Dermis microvascular lymphatic vessel endothelial cell (primary cell): ENCODE measurements at places on chromosomes 2 and 18. TPM values are rescaled to one million over a fixed set of nuclear protein-coding genes. Genes with fewer than 3 reads are reported as not detected.
A peak's percentile ranks its signal among the peaks of the same experiment; 100 is the strongest.

Gene IL1R2
- 0.76 TPM in 1 of 2 replicates, not detected in the other for total RNA-seq

- no peak for DNase-seq
Observed at GRCh38 chr2:232416521-232417470, 10.2 kb downstream of the ALPG start.

Gene RAPH1
- 26.0 and 35.3 TPM in 2 replicates for total RNA-seq

DNA sequence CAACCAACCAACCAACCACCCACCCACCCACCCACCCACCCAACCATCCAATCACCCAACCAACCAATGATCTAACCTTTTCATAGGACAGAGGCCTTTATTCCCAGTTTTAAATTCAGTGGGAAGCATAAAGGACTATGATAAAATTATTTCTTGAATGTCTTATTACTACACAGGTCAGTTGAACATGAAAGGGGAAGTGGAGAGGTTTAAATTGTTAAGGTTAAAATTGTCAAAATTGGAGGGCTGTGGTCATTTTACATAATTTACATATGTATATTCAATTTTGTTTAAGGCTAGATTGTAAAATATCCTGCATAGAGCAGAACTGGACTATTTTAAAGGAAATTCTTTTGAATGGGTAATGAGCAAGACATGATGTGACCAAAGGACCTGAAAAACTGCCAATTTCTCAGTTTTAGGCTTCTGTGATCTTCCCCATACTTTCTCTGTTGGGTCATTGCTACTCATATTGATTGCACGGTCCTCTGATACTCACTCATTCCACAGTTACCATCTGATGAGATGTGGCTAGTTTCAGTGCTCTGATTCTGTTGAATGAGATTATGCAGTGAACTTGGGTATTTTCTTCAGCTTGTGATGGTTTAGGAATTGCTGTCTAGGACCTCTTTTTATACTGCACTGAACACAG, 127.4 kb downstream of the PLCL1 start:
- no peak for DNase-seq

GRCh38 chr2:239387811-239388210, 13.0 kb downstream of the HDAC4 start:
- no peak for DNase-seq

DNA sequence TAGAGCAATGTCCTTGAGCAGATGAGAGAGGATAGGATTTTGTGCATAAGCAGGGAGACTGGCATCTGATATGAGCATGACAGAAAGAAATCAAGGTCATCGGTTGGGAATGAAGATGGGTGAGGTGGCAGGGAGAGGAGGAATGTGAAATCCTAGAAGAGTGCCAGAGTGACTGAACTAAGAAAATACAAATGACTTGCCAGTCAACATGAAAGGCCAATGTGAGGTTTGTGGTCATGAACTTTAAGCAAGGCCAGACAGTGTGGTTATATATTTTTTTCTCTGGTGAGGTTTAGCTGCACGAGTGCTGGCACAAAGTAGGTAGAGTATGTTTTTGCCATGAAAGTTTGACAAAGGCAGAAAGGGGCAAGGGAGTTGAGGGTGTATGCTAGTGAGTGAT, 21.2 kb downstream of the QPCT start:
- DNase-seq: no peak

DNA sequence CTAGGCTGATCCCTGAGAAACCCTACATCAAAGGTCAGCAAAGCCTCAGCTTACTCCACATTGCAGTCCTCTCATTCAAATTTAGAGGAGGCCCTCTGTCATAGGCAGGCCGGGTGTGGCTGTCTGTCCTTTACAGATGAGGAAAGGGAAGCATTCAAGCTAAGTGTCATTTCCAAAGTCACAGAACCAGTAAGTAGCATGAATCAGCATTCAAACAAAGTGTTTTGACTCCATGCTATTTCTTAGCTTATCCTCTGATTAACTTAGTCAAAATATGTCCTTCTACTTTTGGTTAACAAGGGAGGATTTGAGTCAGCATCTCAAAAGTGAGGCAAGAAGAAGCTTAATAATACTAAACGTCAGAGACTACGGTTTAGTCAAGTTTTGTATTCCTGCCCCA, 409.0 kb upstream of the POU3F3 start:
- no peak for DNase-seq

Gene VSNL1
- total RNA-seq: 0.13 TPM in 1 of 2 replicates, not detected in the other

- no peak for DNase-seq
Observed at GRCh38 chr2:64863097-64863820, 125.9 kb upstream of the SLC1A4 start.

Gene CCDC178
- 0.51 TPM in 2 replicates for total RNA-seq

Gene CDK15
- total RNA-seq: not detected in 2 replicates

Gene PDE11A
- total RNA-seq: under 0.01 TPM in 2 replicates

Gene MBP
- total RNA-seq: 3.9 and 7.0 TPM in 2 replicates

DNA sequence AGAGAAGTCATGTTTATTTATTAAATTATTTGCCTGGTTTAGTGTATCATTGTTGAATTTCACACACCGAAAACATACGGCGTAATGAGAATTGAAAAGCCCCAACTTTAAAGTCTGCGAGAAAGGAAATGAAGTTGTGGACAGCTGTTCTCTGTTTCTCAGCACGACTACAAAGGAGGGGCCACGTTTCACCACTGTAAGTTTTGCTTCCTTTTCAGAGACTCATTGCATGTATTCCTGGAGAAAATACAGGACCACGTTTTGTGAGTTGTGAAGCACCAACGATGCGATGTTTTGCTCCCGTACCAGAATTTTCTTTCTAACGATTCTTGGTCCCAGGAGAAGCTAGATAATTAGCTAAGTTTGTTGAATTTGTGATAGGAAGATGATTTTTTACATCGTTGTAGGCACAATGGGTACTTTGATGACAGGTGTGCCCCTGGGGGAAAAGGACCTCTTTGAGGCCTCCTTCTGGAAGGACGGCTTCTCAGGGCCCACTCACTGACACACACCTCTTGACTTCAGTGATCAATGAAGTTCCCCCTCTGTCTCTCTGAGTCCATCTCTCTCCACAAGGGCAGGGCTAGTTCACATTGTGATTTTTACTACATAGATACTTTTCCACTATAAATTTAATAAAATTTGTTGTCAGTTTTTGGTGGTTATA, 23.7 kb upstream of the ACKR3 start:
- DNase-seq: no peak

DNA sequence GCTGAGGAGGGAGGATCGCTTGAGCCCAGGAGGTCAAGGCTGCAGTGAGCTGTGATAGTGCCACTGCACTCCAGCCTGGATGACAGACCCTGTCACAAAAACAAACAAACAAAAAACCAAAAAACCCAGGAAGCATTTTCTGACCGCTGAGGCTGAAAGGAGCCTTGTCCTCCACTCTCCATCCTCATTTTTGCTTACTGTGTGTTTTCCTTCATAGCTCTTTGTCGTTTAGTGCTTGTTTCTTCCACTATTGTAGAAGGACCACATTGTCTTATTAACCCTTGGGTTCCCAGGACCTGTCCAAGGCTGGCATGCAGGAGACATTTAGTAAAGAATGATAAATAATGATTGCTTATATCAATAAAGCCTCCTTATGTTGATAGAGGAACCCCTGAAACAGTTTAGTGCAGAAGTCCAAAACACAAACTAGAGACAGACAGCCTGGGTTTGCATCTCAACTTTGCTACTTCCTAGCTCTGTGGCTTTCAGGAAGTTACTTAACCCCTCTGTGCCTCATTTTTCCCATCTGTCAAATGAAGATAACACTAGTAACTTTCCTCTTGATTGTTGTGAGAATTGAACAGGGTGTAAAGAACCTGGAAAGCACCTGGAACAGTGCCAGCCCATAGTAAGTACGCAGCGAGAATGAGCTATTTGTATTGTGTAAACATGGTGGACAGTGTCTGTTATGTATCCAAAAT, 126.0 kb downstream of the LPIN1 start:
- DNase-seq: peak; percentile 92

GRCh38 chr2:6423944-6424343, 441.8 kb downstream of the CMPK2 start:
- no peak for DNase-seq
